ENCODE measurements at places on chromosomes 5 and 9. TPM values are rescaled to one million over a fixed set of nuclear protein-coding genes. Genes with fewer than 3 reads are reported as not detected.

GFI1B gene
- total RNA-seq: not detected

GRCh38 chr5:82152978-82153481 lies 125.1 kb downstream of the RPS23 start:
- DNase-seq: no peak

DNA sequence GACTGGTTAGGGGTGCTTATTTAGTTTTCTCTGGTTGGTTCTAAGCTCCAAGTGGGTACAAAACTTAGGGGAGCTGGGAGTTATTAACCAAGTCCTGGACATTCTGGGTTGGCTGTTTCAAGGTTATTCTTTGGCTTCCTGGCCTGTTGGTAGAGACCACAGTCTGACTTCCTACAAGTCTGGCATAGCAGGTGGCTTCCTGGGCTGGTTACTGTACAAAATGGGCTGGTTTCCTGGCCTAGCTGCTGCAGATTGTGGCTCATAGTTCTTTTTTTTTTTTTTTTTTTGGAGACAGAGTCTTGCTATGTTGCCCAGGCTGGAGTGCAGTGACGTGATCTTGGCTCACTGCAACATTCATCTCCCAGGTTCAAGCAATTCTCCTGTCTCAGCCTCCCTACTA lies 46.3 kb upstream of the BARHL1 start:
- DNase-seq: no peak

GRCh38 chr9:126198854-126199253 lies 127.8 kb upstream of the MVB12B start:
- DNase-seq: no peak

DNA sequence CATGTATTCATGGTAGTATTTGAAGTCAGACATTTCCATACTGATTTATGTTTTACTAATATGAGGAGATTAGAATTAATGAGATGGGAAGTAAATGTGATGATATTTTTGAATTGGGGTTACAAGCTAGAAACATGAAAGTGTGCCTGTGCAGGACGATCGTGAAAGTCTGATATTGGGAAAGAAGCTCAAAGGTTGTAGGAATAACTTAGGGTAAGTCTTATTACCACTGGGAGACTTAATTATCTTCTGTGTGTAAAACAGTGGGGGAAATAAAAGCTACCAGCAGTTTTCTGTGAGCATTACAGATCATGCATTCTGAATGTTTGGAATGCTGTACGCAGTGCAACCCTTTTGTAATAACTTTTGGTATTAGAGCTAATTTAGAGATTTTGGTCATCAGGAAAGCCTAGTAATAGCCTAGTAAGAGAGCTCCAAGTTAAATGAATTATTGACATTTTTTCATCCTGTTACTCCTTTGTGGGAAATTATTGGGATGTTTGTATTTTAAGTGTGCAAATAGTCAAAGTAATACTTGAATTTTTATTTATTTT lies 153.9 kb downstream of the PCSK5 start:
- DNase-seq: no peak

DNA sequence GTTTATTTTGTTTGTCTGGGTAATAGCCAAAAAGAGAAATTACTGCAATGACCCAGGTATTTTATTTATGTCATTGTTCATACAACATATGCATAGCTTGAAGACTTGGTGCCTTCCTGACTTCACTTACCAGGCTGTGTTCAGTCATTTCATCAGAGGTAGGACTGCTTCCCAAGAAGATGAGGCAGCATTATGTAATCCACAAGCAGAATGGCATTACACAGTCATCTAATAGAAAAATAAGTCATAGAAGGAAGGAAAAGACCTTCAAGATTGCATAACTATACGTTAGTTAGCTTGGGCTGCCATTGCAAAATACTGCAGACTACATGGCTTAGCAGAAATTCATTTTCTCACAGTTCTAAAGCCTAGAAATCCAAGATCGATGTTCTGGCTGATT lies 167.5 kb downstream of the NMUR2 start:
- DNase-seq: no peak

- DNase-seq: no peak
Observed at GRCh38 chr9:113454914-113455761, 8.4 kb upstream of the RGS3 start.
